GM23248 (cell line): ENCODE measurements at places on chromosomes 11 and 22.

GRCh38 chr11:114291842-114292680, 4.1 kb upstream of the NNMT start:
- DNase-seq: peak; percentile 87

GRCh38 chr11:80525663-80526405, 1085.0 kb upstream of the TENM4 start:
- no peak for DNase-seq

GRCh38 chr11:24348908-24349307, 147.9 kb upstream of the LUZP2 start:
- DNase-seq: no peak

DNA sequence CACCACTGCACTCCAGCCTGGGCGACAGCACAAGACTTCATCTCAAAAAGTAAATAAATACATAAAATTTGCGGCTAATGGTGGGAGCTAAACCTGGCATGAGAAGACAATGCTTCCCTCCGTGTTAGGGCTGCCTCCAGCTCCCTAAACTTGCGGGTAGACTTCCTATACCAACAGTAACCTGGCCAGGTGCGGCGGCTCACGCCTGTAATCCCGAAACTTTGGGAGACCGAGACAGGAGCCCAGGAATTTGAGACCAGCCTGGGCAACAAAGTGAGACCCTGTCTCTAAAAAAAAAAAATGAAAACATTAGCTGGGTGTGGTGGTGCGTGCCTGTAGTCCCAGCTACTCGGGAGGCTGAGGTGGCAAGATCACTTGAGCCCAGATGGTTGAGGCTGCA, 25.3 kb downstream of the SLC25A18 start:
- no peak for DNase-seq

DNA sequence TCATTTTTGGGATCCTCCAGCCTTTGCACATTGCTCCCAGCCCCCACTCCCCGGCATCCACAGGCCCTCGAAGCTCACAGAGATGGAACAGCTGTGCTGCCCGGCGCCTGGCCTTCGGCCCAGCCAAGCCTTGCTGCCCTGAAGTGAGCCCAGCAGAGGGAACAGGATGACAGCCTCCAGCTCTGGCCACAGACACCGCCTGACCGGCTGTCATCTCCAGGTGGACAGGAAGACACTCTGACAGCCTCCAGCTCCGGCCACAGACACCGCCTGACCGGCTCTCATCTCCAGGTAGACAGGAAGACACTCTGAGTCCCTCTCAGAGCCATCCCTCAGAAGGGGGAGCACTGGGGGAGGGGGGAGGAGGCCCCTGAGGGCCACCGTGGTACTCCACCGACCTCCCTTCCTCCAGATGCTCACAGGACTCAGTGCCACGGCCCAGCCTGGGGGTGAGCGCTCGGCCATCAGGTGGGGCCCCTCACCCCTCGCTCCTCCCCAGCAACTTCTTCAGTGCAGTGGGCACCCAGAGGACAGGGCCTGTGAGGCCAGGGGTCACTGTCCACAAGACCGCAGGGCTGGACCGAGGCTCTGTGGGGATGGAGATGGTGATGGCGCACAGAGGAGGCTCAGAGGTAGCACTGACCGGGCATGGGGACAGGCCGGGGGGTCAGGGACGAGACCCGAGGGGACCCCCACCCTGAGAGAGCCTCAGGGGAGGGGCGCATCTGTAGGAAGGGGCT, 58.6 kb downstream of the BRD1 start:
- DNase-seq: no peak

- DNase-seq: no peak
Observed at GRCh38 chr22:44943701-44944324, 66.0 kb downstream of the PHF21B start.

- DNase-seq: no peak
Observed at GRCh38 chr22:50008151-50009040, 4.2 kb downstream of the IL17REL start.

GRCh38 chr22:19292458-19293230, 1.1 kb upstream of the CLTCL1 start:
- DNase-seq: no peak

GRCh38 chr11:18457450-18457849, 1.8 kb downstream of the LDHAL6A start:
- DNase-seq: no peak
